ENCODE measurements at places on chromosomes 2 and 18.

GRCh38 chr2:98118852-98119251 lies 31.9 kb downstream of the VWA3B start:
- no peak for DNase-seq

DNA sequence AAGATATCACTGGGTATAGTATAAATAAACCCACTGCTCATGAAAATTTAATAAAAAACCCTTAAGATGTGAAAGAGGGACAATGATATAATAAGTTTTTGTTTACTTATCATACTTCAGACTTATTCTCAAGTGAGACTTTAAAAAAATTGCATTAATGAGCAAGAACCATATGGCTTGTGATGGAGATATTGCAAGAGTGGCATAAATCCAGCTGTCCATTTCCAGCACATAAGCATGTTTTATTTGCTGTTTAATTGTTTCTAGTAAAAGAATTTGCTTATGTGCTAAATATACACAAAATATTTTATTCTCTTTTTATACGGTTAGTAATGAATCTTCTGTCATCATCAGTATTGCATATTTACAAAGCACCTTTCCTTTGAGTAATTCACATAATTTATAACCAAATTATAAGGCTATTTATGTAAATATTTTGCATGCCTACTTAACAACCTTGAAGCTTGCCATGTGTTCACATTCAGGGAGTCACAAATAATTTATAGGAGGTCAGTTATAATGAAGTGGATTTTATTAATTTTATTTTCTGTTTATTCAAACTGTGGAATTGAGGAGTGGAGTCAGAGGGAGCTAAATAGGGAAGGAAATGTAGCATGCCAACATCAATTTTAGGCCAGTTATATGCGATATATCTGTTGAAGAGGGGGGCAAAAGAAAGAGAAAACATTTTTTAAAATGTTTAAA lies 318.5 kb upstream of the CWC22 start:
- no peak for DNase-seq

DNA sequence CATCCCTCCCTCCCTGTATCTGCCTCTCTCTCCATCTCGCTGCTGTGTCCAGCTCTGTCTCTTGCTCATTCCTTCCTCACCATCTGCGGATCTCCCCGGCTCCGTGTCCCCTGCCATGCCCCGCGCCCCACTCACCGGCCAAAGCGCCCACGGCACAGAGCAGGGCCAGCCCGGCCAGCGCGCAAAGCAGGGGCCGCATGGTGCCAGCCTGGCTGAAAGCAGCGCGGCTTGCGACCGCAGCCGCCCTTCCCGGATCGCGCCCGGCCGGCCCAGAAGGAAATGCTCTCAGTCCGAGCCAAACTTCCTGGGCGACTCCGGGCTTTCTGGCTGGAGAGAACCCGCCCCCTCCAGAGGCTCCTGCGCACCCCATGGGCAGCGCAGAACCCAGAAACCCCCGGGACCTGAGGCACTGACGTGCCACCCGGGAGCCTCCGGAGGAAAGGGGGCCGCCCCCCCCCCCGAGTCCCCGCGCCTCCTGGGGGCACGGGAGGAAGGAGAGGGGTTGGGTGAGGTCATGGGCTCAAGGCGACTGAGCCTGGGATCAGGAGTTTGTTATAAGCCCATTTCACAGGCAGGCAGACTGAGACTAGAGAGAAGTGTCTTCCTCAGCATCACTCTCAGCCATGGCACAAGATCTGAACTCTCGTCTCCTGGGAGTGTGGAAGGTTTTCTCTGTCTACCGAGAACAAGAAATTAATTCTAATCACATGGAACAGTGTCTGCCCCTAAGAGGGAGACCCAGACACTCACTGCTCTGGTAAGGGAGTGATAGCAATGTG lies 45.2 kb upstream of the RAB6C start:
- DNase-seq, result no peak

- DNase-seq, result no peak
These were observed 13.8 kb upstream of the NCOA1 start for GRCh38 chr2:24477229-24477628.

DNA sequence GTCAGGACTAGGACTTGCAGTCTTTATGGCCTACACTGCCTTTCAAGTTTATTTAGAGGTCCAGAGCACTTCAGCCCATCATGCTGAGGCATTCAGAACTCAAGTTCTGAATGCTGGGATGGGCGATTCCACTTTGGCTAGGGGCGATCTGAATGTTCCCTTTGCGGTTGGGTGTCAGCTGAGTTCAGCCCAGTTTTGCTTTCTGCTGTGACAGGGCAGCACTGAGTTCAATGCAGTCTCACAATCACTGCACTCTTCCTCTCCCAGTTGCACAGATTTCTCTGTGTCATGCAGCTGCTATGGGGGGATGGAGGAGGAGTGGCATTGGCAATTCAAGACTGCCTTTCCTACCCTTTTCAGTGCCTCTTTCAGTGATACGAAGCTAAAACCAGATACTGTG lies 1232.0 kb upstream of the FAM98A start:
- DNase-seq, result no peak

- DNase-seq, result no peak
These were observed 103.3 kb downstream of the MDH1 start for GRCh38 chr2:63692002-63692606.

Data from stimulated activated CD8-positive, alpha-beta memory T cell treated with anti-CD3 and anti-CD28 coated beads, Interleukin-2, amount 100 ng/mL, for 1 hour (primary cell).